ENCODE measurements at places on chromosomes 3 and 15.
A peak's percentile ranks its signal among the peaks of the same experiment; 100 is the strongest.

DNA sequence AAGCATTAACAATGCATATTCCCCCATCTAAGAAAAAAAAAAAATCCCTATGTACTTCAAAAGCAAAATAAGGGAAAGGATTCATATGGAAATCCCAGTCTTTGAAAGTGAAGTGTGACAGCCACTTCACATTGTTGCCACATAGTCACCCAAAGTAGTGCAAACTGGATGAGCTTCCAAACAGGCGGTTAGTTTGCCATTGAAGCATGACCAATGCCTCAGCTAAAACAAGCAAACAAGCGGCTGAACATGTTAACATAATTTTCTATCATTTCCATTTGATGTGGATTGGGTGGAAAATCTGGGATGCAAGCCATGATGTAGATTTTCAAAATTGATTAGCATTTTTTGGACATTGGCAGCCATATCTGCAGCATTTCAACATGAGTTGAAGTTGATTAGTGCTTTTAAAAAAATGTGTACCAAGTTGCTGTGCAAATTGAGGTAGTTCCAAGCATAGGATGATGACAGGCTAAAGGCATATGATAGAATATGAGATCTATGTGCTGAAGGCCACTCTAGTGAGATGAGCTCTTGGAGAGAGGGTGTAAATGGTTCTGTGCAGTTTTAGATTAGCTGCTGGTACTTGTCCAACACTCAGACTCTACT is 405.2 kb downstream of the NR2F2 start:
- H3K27ac ChIP-seq: no peak overlapping the region
- H3K4me3 ChIP-seq: no peak overlapping the region
- no peaks in the 10 kb centered on the region for H3K36me3 ChIP-seq
- H3K27me3 ChIP-seq: no peaks in the 10 kb centered on the region
- H3K4me1 ChIP-seq: no peaks in the 10 kb centered on the region
- no peak for DNase-seq

DNA sequence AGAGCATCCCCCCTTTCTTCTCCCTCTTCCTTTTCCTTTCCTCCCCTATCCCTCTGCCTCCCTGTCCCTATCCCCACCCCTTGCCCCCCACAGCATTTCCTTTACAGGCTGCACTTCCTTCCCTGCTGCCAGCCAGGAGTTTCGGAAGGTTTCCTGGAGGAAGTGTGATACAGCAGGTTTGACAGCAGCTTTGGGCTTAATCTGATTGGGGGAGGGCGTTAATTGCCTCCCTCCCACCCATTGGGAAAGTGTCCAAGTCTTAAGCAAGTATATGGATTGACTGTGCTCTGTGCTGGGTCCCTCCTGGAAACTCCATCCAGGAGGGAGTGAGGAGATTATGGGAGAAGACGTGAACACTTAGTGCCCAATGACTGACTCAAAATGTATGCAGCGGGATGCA is 1.8 kb downstream of the SCAMP5 start:
- H3K27me3 ChIP-seq: peaks cover 55% of the 10 kb centered on the region
- H3K4me3 ChIP-seq: no peak overlapping the region
- H3K4me1 ChIP-seq: peaks cover 5% of the 10 kb centered on the region
- H3K36me3 ChIP-seq: no peaks in the 10 kb centered on the region
- no peak for DNase-seq

DNA sequence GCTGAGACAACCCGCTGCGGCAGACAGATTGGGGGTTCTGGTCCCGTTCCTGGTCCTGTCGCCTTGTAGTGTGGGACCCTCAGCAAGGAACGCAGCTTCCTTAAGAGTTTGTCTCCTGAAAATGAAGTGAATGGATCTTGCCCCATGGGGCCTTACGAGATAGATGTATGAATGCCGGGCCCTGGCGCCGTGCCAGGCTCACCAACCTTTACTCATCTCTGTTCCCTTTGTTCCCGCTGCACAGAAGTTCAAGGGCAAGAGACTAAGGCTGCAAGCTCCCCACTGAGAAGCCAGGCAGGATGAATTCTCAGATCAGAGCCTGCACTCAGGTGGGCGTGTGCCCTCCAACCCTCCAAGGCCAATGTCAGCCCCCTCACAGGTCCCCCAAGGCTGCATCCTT is 162.7 kb upstream of the IQSEC1 start:
- H3K27ac ChIP-seq: no peak overlapping the region
- no peak overlapping the region for H3K4me3 ChIP-seq
- no peaks in the 10 kb centered on the region for H3K36me3 ChIP-seq

GRCh38 chr3:56855856-56856512 is 54.2 kb upstream of the ARHGEF3 start:
- no peak for DNase-seq
- H3K4me1 ChIP-seq: no peaks in the 10 kb centered on the region
- H3K36me3 ChIP-seq: no peaks in the 10 kb centered on the region
- H3K27me3 ChIP-seq: no peaks in the 10 kb centered on the region

DNA sequence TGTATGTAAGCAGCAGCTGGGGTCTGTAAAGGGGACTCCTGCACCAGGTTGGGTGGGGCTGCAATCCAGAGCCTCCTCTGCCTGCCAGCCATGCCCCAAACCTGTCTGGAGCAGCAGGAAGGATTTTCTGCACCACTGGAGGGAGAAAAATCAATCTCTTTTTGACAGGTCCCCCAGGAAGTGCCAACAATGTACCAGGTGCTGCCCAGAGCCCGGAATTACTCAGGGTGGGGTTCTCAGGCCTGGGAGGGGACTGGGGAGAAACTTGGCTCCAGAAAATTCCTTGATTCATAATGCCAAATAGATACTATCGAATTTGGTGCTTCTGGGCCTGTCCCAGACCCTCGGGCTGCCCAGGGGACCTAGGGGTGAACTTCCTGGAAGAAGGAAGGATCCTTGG is 52.6 kb downstream of the WNT7A start:
- H3K4me1 ChIP-seq: no peaks in the 10 kb centered on the region
- DNase-seq: peak; percentile 13
- no peaks in the 10 kb centered on the region for H3K27me3 ChIP-seq
- H3K36me3 ChIP-seq: no peaks in the 10 kb centered on the region
- no peak overlapping the region for H3K4me3 ChIP-seq
- no peak overlapping the region for H3K27ac ChIP-seq

GRCh38 chr3:54123003-54123775 is 837 bp downstream of the CACNA2D3 start:
- H3K4me1 ChIP-seq: peaks cover 9% of the 10 kb centered on the region
- no peaks in the 10 kb centered on the region for H3K36me3 ChIP-seq
- peak overlapping the region; percentile 73 for H3K4me3 ChIP-seq
- no peak for DNase-seq
- H3K27me3 ChIP-seq: no peaks in the 10 kb centered on the region

DNA sequence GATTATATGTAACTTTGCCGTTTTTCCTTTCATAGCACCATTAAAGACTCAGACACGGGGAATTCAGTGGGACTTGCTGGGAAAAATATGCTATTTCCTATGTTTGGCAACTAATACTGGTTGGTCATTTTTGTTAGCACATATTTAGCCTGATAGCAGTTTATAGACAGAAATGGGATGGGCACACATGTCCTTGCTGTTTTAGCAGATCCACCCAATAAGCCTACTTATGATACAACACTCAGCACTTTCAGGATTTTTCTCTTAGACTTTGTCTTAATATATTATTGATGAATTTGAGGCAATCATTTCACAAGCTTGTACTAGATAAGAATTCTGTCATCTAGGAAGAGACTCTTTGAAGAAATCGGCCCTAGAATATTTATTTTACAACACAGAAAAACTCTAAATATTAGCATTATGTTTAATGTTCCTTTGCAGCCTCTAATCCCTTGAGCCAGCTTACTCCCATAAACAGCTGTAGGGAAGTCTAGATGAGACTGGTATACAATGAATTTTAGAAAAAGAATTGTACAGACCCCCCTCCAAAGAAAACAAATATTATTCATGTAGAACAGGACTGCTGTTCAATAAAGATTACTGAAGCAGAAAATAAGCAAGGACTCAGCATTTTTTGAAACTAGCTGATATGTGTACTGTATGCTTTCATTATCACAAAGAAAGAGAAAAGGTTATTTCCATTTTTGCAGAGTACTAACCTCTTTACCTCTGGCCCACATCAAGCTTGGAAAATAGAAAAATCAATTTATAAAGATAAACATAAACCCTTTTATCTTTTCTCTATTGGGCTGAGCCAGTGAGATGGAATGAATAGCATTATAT is 656.8 kb upstream of the SGO1 start:
- no peaks in the 10 kb centered on the region for H3K4me1 ChIP-seq
- DNase-seq: no peak
- no peak overlapping the region for H3K27ac ChIP-seq

DNA sequence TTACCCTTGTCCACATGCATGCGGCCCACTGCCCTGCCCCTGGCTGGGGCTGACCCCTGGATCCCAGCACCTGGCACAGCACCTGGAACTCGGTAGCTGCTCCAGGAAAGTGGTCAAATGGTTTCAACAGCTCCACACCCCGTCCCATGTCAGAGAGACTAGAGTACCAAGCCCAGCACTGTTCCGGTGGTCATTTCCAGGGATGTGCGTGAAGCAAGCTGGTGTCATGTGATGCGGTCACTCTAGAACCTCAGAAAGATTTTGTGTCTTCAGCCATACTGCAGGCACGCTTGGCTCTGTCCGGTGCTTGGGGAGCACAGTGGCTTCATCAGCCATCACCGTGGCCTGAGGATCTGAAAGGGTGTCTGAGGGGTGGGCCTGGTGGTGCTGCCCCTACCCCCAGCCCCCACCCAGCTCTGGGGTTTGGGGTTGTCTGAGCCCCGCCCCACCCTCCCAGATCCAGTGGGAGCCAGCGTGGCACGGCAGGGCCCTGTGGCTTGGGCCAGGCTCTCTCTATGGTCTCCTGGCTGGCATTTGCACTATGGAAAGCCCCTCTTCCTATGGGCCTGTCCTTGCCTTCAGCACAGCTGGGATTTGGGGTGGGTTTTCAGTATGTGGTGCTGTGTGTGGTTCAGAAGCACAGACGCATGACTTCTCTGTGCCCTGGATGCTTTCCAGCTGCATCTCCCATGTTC is 15.3 kb downstream of the APBA2 start:
- no peak overlapping the region for H3K27ac ChIP-seq
- no peak overlapping the region for H3K4me3 ChIP-seq
- no peaks in the 10 kb centered on the region for H3K27me3 ChIP-seq
- H3K36me3 ChIP-seq: no peaks in the 10 kb centered on the region
- no peaks in the 10 kb centered on the region for H3K4me1 ChIP-seq
- DNase-seq: no peak

DNA sequence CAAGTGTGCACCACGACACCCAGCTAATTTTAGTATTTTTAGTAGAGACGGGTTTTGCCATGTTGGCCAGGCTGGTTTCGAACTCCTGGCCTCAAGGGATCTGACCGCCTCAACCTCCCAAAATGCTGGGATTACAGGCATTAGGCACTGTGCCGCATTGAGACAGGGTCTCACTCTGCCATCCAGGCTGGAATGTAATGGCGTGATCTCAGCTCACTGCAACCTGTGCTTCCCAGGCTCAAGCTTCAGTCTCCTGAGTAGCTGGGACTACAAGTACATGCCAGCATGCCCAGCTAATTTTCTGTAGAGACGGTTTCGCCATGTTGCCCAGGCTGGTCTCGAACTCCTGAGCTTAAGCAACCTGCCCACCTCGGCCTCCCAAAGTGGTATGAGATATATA is 51.6 kb downstream of the ACAD9 start:
- H3K27ac ChIP-seq: no peak overlapping the region
- H3K27me3 ChIP-seq: peaks cover 14% of the 10 kb centered on the region
- H3K36me3 ChIP-seq: no peaks in the 10 kb centered on the region
- no peak for DNase-seq
- H3K4me3 ChIP-seq: no peak overlapping the region

GRCh38 chr3:12352253-12352652 is 63.4 kb downstream of the PPARG start:
- DNase-seq: no peak
- H3K36me3 ChIP-seq: no peaks in the 10 kb centered on the region
- no peak overlapping the region for H3K4me3 ChIP-seq

DNA sequence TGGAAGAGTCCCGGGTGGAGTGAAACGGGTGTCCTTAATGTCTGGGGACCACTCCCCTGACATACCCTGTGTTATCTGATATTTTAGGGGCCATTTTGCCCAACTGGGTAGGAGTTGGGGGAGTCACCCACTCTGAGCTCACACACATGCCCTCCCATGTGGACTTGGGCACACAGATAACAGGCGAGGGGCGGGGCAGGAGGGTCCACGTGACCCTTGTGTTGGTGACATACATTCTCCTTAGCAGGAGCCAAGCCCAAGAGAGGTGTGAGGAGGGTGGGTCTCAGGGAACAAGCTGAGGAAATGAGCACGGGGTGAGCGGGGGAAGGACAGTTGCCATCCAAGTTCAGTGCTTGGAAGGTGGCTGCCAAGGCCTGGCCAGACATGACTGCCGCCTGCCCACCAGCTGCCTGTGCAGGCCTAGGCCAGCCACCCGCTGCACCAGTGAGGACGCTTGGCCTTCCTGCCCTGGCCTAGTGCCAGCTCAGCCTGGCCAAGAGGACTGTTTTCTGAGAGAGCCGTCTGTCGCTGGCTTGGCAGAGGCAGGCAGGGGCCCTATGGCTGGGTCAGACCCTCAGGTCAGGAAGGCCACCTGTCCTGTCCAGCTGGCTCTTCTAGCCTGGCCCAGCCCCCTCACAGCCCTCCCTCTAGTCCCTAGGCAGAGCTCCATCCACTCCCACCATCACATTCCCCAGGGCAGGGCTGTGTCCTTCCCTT is 31.3 kb upstream of the TMEM115 start:
- H3K4me1 ChIP-seq: peaks cover 17% of the 10 kb centered on the region
- peak; percentile 83 for DNase-seq
- H3K27me3 ChIP-seq: no peaks in the 10 kb centered on the region
- H3K27ac ChIP-seq: peak overlapping the region; percentile 53
- no peaks in the 10 kb centered on the region for H3K36me3 ChIP-seq
- no peak overlapping the region for H3K4me3 ChIP-seq

GRCh38 chr3:188979669-188980310 is 192.0 kb upstream of the TPRG1 start:
- H3K4me1 ChIP-seq: peaks cover 4% of the 10 kb centered on the region
- H3K27me3 ChIP-seq: no peaks in the 10 kb centered on the region
- DNase-seq: peak; percentile 23
- H3K36me3 ChIP-seq: no peaks in the 10 kb centered on the region

DNA sequence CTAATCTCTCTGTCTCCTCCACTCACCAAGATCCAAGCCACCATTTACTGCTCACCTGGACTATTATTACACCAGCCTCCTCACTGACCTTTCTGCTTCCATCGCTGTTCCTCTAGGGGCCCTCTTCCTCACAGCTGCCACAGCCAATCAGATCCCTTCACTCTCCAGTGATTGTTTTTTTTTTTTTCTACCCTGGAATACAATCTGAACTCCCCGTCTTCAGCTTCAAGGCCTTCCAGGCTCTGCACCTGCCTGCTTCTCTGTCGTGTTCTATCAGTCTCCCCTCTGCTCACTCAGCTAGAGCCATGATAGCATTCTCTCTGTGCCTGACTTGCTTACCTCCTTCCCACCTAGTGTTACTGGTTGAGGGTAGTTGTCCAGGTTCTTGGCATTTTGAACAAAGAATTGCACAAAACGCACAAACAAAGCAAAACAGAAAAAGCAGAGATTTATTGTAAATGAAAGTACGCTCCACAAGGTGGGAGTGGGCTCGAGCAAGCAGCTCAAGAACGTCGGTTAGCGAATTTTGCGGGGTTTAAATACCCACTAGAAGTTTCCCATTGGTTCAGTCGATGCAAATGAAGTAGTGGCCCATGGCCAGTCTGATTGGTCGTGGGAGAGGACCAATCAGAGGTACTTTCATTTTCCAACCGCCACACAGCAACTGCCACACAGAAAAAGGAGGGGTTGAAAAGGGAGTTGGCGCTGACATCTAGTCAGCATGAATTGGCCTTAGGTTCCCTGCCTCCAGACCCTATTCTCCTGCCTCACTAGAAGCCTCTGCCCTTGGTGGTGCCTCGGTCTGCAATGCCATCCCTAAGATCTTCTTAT is 188.9 kb downstream of the TLE3 start:
- no peaks in the 10 kb centered on the region for H3K27me3 ChIP-seq
- H3K36me3 ChIP-seq: no peaks in the 10 kb centered on the region
- H3K27ac ChIP-seq: no peak overlapping the region
- no peak overlapping the region for H3K4me3 ChIP-seq
